Left cardiac atrium (tissue), 4 donors: ENCODE measurements at places on chromosomes 11 and 22. TPM values are rescaled to one million over a fixed set of nuclear protein-coding genes. Genes with fewer than 3 reads are reported as not detected.

SSTR3 gene
- not detected for total RNA-seq

GLYATL2 gene
- 0.34 TPM for total RNA-seq

EHD1 gene
- 36.6 TPM for total RNA-seq

DNA sequence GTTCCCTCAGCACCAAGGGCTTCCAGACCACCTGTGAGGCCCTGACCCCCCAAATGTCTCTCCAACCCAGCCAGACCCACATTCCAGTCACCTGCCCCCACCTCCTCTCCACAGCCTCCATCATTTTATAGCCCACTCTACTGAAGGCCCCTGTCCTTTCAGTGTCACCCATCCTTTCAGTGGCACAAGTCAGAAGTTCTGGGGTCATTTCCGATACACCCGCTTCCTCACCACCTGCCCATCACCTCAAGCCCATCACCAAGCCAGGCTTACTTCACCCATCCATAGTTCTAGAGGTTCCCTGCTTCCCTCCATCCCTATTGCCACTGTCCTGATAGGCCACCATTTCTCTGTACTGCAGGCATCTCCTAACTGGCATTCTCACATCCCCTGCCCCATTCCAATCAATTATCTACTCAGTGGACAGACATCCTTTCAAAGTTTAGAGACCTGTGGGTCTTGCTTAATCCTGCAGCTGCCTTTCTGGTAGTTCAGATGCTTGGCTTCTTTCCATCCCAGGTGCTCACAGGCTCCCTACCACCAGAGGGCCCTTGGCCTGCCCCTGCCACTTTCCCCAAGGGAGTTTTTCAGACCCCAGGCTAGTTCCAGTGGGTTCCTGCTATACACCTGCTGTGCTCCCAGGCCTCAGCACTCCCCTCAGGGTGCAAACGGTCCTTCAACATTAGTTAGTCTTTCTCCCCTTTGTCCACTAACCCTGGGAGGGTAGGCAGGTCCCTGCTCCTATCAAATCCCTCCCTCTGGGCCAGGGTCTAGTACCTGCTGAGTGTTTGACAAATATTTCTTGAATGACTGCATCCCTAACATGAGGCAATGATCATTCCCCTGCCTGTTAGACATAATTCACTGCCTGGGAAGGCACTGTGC, 7.6 kb downstream of the KCNQ1OT1 start:
- no peak for DNase-seq

GRCh38 chr11:13090228-13090708, 81.2 kb downstream of the RASSF10 start:
- no peak for DNase-seq

DNA sequence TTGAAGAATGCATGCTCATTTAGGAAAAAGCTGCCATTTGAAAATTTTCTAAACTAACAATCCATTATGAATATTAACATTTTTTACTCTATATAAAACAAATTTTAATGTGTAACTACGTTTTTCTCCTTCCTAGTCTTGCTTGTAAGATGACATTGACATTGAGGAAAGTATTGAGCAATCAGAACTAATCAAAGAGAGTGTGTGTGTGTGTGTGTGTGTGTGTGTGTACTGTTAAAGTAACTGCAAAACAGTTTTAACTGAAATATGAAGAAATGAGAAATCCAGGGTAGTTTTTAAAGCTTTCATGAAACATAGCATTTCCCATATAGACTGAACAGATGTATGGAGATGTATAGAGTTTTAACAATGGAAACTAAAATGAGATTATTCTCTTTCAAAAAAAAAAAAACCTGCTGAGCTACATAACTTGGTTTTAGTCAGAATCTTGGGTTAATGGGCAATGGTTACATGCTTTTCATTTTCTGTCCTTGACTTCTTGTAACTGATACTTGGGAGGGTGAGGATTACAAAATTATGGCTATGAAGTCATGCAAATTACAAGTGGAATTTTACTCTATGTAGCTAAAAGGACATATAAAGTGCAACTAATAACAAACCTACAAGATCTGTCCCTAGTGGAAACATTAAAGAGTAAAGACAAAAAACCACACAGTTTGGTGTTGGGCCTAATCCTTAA, 2.0 kb downstream of the PDGFD start:
- no peak for DNase-seq

- peak; percentile 62 for DNase-seq
These were observed 83.5 kb downstream of the CTTN start for GRCh38 chr11:70481625-70482528.

DNA sequence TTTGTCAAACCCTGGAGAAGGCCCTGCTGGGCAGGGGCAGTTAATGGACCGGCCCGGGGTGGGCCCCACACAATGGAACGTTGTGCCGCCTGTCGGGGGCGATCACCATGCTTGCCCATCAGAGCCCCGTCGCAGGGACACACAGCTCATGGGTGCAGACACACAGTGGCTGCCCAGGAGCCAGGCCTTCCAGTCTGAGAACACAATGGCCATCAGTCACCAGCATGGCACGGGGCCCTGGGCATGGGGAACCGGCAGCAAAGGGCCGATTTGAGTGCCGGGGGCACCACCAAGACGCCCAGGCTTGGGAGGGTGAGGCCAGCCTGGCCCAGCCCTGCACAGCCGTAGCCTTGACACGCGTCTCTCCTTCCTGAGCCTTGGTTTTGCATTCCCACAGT, 7.1 kb downstream of the LINC01488 start:
- no peak for DNase-seq

GRCh38 chr11:15830741-15831428, 525.5 kb downstream of the SOX6 start:
- no peak for DNase-seq

GRCh38 chr11:68542617-68543016, 82.1 kb downstream of the PPP6R3 start:
- no peak for DNase-seq

DNA sequence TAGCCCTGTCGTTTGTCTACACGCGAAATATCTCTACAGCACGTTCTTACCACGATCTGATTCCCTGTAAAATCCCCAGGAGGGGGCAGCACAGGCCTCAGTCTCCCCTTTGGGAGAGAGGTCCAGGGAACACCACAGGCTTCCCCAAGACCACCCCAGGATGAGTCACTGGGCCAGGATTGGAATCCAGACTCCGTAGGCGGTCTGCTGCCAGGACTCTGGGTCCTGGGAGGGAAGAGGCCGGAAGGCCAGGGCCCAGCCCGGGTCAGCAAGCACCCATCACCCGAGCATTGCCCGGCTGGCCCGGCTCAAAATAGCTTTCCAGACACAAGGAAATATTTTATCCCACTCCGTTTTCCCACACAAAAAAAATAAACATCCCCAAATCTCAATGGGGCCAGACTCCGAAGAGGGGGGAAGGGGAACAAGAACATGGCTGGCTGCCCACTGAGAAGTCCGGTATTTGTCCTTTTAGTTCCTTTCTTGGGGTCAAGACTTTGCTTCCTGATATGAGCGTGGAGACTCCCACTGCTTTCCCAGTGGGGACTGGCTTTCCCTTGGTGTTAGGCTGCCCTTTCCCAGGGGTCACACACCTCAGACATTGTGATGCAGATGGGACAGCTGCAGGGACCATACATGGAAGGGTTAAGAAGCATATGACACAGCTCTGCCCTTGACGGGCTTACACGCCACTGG, 91.3 kb downstream of the LRRC32 start:
- peak; percentile 82 for DNase-seq

DNA sequence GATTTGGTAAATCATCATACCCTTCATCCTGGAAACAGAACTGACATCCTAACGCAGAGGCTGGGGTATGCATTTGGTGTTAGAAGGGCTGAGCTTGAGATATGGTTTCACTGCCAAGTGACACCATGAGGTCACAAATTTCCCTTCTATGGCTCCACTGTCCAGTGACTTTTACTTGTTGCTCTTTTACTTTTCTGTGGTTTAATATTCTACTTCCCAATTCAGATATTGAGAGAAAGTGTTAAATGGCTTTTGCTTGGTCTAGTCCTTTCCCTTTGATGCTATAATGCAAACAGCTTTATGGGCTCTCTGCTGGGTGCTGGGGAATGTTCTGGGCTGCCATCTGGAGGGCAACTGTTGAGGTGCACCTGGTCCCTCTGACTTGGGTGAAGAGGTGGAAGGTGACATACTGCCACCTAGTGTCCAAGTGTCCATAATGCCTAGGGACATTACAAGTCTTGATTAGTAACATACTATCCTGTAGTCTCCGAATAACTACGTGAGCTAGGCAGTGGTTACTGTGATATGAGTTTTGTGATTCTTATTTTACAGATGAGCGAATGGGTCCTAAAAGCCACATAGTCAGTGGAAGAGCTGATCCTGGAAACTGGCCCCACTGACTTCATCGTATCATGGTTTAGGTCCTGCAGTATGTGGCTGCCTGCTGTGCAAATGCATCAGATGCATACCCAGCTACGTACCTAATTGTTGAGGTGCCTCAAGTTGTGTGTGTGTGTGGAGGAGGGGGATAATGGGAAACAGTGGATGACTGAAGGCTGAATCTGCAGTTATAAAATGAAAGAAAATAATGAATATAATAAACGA, 149.1 kb upstream of the RAG2 start:
- DNase-seq = peak; percentile 77

DNA sequence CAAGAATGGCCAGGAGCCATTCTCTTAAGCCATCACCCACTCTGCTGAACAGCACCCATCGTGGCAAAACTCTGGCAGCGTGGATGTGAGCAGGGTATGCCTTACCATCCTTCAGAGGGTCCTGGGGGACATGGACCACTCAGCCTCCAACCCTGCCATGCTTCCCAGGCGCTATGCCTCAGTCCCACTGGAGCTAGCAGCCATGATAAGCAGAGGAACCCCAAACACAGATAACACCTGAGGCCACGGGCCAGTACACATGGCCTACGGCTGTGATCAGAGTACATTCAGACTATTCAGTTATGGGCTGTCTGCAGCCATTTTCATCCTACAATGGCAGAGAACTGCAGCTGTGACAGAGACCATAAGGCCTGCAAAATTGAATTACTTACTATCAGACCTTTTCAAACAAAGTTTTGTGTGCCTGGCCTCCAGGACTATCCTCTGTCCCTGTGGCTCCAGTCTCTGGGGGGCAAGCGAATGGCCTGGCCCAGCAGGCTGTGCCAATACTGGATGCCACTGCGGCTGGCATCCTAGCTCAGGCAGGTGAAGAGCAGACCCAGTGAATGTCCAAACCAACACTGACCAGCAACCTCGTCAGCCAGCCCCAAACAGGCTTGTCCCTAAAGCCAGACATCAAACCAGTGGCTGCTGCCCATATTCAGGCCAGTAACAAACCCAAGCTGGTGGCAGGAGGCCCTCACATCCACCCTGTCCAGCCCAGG, 6.9 kb downstream of the ARVCF start:
- no peak for DNase-seq
